Aorta (tissue), 5 donors: ENCODE measurements at places on chromosomes 3 and 15. TPM values are rescaled to one million over a fixed set of nuclear protein-coding genes. Genes with fewer than 3 reads are reported as not detected.

The KNG1 gene
- polyA plus RNA-seq = not detected

The SMCO1 gene
- not detected for polyA plus RNA-seq

The CTSH gene
- 103 TPM for polyA plus RNA-seq

The TRH gene
- not detected for polyA plus RNA-seq

- DNase-seq = no peak
These were observed 4.8 kb downstream of the CSRNP1 start for GRCh38 chr3:39148435-39149058.

DNA sequence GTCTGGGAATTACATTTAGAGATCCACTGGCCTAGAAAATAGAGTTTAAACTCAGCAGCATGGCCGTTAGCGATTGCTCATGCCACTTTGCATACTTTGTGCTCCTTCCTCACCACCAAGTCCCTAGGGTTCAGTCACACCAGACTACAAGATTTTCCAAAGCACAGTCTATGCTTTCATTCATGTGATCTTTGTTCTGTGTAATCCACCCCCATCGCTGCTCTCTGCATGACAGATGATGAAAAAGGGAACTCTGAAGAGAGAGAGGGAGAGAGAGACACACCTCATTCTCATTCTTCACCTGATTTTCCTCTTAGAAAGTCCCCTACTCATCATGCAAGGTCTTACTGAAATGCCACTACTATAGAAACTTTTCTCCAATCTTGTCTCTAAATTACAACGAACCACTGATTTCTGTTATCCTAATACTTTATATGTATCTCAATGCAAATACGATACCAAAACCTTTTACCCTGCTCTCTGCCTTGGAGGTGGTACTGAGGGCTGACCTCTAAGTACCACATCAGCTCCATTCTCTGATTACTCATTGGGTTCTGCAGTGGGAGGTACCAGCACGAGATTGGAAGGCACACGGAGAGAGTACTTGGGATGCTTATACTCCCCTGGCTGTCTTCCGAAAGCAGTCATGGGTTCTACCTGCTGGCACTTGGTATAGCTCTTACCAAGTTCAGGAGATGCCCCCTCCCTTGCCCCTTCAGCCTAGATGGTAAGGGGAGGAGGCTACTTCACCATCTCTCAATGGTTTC is 1.1 kb upstream of the PARP15 start:
- no peak for DNase-seq

DNA sequence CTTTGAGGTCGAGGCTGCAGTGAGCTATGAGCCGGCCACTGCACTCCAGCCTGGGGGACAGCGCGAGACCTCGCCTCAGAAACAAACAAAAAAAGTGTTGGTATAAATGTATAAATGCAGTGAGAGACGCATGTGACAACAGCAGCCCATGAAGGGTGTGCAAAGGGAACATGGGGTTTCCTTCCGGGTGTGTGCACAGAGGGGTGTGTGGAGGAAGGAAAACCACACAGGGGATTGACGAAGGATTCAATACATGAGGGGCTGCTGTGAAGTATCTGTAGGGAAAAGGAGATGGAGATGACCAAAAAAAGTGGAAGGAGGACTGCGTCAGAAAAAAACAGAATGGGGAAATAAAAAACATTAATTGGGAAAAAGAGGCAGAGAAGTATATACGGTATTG is 1.1 kb downstream of the MTFMT start:
- DNase-seq = no peak

GRCh38 chr3:168883145-168883544 is 780.4 kb downstream of the MECOM start:
- DNase-seq = no peak
